Stimulated activated CD4-positive, alpha-beta T cell treated with anti-CD3 and anti-CD28 coated beads, Interleukin-1b, Interleukin-23, amount 100 ng/mL, for 1 hour (primary cell): ENCODE measurements at places on chromosomes 6 and 20.

DNA sequence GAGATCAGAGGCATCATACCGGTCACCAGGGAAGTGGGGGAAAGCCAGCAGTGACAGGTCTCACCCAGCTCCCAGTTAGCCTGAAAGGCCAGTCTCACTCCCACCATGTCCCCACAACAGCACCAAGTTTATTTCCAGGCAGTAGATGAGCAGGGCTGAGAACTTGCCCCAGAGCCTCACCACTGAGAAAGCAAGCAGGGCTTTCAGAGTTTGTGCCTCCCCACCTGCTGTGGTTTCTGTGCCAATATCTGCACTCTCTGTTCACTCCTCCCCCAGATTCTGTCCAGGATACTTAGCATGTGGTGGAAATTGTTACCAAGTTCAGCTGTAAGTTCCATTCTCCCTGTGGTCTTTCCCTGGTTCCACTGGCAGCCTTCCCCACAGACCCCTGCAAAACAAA is 255.0 kb upstream of the HTR1E start:
- DNase-seq = no peak

DNA sequence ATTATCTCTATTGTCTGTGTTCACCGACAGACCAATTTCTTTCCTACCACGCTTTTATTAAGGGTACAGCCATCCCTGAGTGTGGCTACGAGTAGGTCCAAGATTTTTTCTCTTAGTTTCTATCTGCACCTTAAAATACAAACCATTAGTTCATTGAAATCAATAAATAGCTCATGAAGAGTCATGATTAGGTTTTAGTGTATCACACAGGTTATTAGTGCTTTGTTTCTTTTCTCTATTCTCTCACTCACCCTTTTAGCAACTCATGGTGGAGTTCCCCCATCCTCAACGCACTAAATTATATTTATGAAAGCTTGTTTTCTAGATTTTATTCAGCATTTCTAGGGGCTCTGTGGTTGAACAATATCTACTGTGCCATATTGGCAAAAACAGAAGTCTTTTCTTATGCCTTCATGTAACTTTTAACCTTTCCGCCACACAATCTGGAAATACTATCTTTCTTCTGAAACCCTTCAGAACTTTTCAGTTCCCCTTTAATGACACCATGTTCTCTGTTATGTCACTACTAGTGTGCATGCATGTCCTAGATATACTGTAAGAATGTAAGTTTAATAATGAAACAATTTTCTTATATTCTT is 128.2 kb upstream of the LAMA2 start:
- no peak for DNase-seq

GRCh38 chr6:53628354-53629119 is 37.0 kb downstream of the KLHL31 start:
- DNase-seq = no peak

- no peak for DNase-seq
Measured at GRCh38 chr6:121223930-121224329, 110.3 kb downstream of the TBC1D32 start.

DNA sequence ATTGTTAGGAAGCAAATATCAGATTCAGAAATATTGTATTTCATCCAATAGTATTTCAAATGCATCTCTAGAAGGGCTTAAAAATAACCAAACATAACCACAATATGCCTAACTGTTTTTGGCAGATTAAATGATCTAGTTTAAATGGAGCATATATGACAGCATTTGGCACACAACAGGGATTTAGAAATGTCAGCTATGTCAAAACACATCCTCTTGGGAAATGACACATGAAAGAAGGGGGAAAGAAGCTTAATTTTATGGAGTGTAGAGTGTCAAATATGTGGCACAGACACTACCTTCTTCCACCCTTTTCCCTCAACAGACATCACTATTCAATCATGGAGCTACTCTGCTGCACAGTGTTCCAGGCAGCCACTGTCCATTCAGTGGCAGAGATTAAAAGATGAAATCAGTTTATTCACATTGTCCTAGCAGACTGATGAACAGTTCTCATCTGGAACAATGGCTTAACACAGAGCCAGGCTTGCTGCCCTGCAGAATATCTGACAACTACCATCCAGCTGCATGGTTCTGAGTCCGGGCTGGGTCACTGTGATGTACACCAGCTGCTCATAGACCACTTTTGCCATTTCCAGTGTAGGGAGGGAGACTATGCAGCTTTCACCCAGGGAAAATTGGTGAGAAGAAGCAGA is 349.8 kb downstream of the DHX35 start:
- no peak for DNase-seq

- no peak for DNase-seq
Measured at GRCh38 chr6:111342913-111343312, 140.1 kb downstream of the REV3L start.

DNA sequence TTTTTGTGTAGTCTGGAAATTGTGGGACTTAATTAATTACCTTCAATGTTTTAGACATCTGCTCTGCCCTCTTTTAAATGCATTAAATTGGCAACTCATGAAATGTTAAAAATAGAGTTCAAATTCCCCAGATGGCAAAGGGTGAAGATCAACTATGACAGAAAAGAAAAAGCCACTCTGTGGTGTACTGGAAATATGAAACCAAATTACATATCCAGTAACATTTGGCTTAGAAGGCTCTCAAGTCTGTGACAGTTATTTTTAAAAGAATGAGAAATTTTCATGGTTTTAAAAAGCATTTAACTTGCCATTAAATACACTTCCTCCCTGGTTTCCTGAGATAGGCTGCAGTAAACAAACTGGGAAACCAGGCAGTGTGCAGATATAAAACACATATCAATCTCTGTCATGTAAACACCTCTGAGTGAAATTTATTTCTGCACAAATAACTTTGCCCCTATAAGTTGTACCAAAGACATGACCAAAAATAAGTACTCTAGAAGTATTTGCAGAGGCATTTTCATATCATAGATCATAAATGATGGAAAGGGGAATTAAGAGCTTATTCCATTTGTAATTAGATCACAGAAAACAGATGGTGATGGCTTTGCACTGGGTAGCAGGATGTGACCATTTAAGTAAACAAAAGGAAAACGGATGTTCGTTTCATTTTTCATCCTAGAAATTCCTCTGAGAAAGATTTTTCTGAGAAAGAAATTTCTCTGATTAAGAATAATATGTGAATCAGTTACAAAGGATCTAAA is 360.1 kb downstream of the SAMD5 start:
- DNase-seq = no peak

DNA sequence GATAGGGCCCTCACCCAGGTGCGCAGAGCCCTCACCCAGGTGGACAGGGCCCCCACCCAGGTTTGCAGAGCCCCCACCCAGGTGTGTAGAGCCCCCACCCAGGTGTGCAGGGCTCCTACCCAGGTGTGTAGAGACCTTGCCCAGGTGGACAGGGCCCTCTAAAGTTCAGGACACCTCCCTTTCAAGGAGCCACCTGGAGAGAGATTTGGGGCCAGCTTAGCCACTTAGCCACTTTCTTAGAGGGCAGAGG is 280.2 kb downstream of the TAF4 start:
- no peak for DNase-seq

- no peak for DNase-seq
Measured at GRCh38 chr6:135021310-135022049, 33.1 kb downstream of the HBS1L start.

GRCh38 chr6:169956580-169956979 is 205.2 kb downstream of the ERMARD start:
- no peak for DNase-seq

DNA sequence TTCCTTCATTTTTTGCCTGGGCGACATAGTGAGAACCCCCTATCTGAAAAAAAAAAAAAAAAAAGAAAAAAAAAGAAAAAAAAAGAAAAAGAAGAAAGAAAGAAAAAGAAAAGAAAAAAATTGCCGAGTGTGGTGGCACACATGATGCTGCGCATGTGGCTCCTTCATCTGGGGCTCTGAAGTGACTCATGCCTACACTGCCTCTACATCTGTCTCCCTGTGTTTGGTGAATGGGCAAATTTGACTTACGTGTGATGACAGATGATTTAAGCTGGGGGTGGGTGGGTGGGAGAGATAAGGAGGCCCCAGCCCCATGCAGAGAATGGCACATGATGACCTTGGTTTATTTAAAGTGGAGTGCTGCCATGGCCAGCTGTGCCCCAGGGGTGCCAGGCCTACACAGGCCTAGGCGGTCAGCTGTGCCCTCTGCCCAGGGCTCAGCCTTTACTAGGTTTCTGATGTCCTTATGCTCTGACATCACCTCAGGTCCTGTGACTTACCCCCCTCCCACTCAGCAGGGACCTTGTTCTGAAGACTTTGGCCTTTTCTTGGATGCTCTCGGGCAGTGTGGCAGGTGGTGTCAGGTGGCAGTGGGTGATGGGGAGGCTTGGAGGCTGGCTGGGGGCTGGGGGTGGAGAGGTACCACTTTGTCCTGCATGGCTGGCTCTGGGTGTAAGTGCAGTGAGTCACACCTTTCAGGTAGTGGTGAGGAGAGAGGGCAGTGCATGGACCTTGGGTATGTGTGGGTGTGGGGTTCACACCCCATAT is 41.1 kb downstream of the VEGFA start:
- no peak for DNase-seq

DNA sequence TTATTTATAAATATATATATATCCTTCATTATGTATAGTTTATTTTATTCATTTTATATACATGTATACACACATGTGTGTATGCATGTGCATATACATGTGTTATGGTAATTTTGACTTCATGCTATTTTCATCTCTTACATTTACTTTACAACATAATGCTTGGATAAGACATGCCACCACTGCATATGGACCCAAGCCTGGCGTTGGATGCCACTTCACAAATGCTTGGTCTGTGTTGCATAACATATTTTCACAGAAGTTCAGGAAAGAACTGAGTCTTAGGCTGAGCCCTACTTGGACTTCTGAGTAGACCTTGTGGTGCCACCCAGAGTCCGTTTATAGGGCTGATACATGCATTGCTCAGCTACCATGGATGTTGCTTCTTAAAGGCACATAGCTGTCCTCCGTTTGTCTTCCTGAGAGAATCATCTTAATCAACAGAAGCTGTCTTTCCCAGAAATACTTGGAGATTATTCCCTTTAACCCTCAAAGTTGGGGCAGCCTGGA is 337.8 kb downstream of the BTBD3 start:
- DNase-seq = no peak

GRCh38 chr6:112618849-112619248 is 271.7 kb downstream of the RFPL4B start:
- no peak for DNase-seq

DNA sequence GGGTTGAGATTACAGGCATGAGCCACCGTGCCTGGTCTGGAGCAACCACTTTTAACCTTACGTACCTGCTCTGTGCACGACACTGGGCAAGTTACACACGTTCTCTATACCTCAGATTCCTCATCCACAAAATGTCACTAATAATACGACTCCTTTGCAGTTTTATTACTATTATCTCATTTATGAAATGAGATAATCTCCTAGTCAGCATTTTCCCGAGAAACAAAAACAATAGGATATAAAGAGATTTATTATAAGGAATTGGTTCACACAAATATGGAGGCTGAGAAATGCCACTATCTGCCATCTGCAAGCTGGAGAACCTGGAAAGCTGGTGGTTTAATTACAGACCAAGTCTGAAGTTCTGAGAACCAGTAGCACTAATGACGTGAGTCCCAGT is 12.0 kb upstream of the KIF13A start:
- DNase-seq = no peak

DNA sequence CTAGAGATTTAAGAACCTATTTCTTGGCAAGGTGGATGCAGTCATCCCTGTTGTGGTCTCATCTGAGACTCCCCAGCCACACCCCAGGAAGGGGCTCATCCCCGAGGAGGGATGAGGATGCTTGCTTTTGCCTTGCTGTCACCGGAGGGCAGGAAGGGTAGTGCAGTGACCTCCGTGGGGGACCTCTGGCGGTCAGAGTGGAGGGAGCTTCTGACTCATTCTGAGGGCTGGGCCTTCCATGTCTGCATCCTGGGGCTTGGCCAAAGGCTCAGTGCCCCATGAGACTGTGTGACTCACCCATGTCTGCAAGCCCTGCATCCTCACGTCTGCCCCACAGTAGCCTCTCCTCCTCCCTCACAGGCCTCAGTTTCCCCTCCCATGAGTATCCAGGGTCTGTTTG is 38.7 kb downstream of the UQCC2 start:
- no peak for DNase-seq

GRCh38 chr6:71107911-71108420 is 151.1 kb upstream of the B3GAT2 start:
- DNase-seq = no peak

DNA sequence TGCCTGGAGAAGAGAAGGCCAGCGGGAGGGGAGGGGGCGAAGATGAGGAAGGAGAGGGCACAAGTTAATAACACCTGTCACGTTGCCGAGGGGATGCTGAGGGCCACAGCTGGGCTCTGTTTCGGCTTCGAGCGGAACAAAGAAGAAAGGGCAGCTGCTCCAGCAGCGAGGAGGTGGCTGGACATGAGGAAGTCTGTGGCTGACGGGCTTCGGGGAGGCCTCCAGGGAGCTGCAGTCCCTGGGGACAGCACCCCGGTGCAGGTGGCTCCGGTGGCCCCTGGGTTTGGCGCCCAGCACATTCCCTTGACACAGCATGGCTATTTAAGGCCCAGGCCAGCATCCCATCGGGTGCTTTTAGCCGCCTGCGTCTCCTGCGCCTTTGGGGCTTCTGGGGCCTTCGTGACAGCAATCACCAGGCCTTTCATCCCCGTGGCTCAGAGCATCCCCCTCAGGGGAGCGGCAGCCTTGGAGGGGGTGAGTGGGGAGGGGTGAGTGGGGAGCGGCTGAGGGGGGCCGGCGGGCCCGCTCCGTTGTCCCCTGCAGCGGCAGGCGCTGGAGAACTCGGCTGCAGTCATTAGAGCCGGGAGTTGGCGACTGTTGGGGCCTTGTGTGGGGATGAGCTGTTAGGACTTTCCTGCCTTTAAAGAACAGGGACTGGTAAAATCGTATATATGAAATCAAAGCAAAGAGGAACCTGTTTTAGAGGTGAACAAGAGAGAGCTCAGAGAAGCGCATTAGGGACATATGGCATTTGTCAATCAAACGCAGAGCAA is 99.0 kb downstream of the TMEM242 start:
- no peak for DNase-seq

DNA sequence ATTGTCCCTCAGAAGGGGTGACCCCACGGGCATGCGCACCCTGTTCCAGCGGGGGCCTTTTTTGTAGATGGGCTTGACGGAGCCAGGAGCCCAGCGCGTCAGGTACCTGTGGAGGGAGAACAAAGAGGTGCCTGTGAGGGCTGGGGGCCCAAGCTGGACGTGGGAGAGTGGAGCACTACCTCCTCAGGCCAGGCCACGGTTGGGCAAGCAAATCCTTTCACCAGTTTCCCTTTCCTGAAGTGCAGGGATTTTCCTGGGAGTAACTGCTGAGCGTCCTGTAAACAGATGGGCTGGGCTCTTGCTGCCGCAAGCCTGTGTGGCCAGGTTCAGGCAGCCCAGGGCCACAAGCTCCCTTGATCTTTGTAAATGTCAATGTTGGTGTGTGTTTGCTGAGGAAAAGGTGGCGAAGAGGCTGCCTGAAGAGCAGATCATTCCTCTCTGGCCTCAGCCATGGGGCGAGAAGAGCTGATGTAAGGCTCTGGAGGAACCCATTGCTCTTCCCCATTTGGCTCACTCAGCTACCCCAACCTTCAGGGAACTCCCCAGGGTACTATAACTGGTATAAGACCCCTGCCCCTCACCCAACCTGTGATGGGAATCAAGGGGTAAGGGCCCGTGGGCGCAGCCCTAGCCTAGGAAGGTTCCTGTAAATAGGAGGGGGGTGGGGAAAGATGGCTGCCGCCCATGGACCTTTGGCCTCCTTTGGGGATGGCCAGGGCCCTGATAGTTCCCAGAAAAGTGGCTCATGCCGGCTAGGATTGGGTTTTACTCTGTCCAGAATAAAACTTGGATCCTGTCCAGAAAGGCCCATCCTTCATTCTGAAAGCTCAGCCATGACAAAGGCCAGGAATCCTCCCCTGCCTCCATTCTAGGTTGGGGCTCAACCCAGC is 15.5 kb downstream of the MRPS18A start:
- no peak for DNase-seq

- no peak for DNase-seq
Measured at GRCh38 chr6:154453329-154453728, 57.2 kb downstream of the CNKSR3 start.
